Left hindlimb (tissue), 1 donor: ENCODE measurements at places on chromosomes 1 and 21.

- DNase-seq, result no peak
Observed at GRCh38 chr1:89001510-89001909, 9.1 kb upstream of the KYAT3 start.

DNA sequence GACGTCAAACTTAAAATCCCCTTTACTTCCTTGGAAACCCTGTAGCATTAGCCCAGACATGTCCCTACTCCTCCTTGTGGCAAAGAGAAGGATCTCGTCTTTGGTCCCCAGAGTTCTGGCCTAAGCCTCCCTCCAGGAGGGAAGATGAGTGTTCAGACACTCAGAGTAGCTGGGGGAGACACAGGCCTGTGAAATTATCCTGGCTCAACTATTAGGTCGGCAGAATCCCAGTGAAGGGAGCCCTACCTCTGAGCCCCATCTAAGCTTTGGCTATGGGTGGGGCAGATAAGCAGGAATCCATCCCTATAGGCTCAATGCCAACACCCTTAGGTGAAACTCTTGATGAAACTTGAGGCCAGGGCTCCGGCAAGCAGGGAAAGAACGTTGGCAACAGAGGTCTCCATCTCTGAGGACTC, 1.7 kb upstream of the SFN start:
- no peak for DNase-seq

- DNase-seq, result no peak
Observed at GRCh38 chr1:41364442-41365319, 3.4 kb downstream of the FOXO6 start.

DNA sequence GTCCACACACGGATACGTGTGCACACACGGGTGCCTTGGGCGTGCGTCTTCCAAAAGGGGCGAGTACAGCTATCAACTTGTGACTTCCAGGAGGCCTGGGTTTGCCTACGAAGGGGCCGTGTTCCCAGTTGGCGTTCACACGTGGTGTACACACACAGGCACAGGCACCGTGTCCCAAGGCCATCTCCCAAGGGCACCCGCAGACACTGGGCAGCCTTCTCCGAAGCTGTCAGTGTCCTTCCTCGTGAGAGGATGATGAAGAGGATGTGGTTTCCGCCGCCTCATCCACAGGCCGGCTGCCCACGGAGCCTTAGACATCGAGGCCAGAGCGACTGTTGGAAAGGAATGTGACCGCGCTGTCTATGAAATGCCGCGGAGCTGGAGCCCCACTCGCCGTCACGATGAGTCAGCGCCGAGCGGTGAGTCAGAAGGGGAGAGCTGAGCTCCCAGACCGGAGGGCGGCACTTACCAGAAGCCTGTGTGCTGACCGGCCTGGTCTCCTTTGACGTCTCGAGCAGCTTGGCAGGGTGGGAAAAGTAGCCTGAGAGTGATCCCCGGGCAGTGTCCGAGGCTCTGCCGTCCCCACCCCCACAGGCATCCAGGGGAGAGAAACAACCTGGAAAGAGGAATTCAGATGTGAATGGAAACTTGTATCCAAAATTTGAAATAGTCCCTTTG, 141.4 kb upstream of the ARHGEF16 start:
- DNase-seq, result peak; percentile 95

GRCh38 chr1:3460672-3461131, 6.2 kb downstream of the ARHGEF16 start:
- peak; percentile 47 for DNase-seq

DNA sequence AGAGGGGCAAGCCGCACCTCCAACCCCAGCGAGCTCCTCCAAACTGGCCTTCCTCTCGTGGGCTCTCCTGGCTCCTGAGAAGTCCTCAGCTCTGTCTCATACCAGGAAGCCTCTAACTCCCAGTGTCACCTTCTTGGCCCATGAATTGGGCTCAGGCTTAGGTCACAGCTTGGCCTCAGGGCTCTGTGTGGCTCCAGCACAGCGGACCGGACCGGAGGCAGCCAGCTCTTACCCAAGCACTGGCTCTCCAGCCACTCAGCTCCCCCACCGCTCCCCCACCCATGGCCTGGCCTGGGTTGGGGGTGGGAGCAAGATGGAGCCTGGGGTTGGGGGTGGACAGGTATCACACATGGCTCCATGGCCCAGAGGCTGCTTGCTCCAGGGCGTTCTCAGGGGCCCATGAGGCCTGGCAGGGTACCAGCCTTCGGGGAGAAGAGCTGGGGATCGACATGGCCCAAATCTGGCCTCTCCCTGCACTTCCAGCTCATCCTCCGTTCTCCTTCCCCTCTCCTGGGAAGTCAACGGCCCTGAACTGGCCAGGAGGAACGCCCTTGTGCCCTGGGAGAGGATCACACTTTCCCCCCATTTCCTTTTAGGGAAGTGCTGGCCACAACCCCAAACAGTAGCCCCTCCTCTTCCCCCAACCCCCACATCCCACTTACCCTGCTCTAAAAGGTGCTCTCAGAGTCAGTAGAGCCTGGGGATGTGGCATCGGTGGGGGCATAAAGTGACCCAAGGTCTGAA, 97.5 kb downstream of the CASZ1 start:
- DNase-seq, result no peak

DNA sequence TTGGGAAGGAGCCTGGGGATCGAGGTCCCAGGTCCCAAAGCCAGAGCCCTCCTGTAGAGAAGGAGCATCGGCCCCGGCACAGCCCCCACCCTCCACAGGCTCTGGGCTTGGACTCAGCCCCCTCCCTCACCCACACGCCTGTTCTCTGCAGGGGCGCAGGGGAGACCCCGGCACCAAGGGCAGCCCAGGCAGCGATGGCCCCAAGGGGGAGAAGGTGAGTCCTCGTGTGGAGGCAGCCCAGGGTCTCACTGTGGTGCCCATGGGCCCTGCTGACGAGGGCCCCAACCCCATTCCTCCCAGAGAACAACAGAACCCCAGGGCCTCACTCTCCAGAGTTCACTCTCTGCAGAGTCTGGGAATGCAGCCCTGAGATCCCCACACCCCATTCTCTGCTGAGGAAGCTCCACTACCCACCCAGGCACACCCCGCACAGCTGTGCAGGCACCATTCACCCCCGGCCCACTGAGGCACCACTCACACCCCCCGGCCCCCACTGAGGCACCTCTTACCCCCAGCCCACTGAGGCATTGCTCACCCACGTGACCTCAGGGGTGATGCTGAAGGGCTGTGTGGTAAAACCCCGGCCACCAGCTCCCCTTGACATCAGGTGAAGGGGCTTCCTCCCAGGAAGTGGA, 21.8 kb downstream of the COL6A2 start:
- peak; percentile 31 for DNase-seq

DNA sequence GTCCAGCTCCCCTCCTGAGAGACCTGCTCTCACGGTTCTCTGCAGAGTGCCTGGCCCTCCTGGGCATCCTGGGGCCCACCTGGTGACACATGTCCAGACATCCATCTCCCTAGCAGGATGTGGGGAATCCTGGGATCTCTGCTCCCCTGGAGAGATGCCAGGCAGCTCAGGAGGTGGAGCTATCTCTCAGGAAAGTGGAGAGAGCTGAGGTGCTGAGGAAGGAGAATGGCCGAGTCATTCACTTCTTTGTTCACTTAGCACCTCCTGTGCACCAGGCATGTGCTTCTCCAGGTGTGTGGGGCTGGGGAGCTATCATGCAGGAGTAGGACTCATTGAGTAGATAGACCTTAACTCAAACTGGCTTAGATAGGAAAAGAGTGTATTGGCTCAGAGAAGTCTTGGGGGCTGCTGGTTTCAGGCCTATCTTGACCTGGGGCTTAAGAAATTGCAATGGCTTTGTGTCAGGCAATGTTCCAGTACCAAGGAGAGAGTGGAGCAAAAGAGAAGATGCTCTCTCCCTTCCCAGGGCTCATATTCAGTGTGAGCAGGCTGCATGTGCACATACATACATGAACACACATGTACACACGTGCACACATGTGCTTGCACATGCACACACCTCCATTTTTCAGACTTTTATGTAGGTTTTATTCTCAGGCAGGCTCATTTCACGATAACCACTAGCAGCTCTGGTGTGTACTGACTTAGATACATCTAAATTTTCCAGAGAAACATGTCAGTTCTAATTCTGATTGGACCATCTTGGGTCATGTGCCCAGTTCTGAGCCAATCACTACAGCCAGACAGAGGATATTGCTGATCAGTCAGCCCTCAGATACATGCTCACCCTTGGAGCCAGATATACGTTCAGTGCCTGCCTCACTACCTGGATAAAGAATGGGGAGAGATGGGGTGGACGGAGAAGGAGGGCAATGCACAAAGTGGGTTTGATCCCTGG, 437.6 kb downstream of the PTPRU start:
- no peak for DNase-seq

GRCh38 chr1:173062150-173062938, 11.6 kb upstream of the TNFSF18 start:
- no peak for DNase-seq

- DNase-seq, result no peak
Observed at GRCh38 chr1:115687744-115688143, 46.0 kb downstream of the VANGL1 start.

- no peak for DNase-seq
Observed at GRCh38 chr1:57269630-57270225, 154.1 kb downstream of the DAB1 start.

DNA sequence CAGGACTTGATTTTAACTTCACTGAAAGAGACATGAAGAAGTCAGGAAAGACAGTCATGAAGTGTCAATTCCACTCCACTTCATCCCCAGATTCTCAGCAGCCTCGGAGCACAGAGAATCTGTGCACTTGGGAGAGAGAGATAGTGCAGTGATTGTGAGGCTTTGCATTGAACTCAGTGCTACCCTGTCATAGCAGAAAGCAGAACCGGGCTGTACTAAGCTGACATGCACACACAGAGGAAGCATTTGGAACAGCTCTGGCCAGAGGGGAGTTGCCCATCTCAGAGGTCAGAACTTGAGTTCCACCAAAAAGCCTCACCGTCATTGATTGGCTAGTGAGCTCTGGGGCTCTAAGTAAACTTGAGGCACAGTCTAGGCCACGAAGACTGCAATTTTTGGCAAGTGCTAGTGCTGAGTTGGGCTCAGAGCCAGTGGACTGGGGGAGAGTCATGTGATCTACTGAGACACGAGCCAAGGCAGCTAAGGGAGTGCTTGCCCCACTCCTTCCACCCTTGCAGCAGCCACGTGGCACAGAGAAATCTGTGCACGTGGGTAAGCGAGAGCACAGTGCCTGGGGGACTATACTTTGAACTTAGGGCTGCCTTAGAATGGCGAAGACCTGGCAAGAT, 810.2 kb upstream of the ADAMTS5 start:
- DNase-seq, result no peak

GRCh38 chr1:52727114-52727586, 897 bp downstream of the ZYG11B start:
- DNase-seq, result no peak

GRCh38 chr1:116561563-116561962, 9.3 kb downstream of the CD58 start:
- DNase-seq, result no peak

GRCh38 chr1:167427848-167428247, 90.5 kb downstream of the CD247 start:
- no peak for DNase-seq

DNA sequence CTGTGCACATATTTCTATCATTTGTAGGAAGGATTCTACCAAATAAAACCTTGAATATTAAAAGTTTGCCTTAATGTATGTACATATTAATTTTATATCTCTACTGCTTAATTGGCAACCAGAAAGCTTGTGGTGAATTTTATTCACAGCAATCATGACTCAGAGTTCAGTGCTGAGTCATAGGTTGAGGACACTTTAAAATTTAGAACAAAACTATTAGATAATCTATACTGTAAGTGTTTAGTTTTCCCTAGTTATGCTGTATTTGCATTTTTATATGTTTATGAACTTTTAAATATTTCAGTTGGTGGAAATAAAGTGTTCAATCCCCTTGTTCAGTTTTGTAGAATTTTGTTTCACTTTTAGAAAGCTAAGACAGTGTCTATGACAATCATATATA, 841.5 kb downstream of the KCNT2 start:
- no peak for DNase-seq

DNA sequence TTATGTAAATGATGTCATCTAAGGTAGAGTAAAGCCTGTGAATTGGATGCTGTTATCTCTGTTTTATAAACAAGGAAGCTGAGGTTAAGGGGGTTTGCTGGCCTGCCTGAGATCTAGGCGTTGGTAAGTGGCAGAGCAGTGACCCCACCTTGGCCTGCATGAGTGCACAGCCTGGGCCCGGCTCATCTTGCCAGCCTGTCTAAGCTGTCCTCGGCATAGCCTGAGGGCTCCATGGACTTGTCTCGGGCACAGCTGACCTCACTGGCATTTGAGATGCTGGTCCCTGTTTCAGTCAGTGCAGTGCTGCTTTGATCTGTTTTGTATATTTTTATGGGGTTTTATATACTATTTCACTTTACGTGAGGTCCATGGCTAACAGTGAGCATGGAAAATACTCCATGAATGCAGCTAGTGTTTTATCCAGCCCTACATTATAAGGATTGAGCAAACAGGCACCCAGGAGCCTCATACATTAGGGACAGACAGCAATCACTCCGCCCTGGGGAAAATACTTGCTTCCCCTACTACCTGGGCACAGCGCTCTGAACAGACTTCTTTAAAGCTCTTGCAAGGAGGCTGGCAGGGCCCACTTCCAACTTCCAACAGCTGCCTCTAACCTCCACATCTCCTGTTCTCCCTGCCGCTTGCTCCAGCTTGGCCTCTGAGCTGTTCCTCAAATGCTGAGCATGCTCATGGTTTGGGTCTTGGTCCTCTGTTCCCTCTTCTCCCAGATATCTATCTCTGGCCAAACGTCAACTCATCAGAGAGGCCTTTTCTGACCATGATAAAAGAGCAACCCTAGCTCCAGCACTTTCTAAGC, 150.6 kb upstream of the HMGB4 start:
- no peak for DNase-seq

DNA sequence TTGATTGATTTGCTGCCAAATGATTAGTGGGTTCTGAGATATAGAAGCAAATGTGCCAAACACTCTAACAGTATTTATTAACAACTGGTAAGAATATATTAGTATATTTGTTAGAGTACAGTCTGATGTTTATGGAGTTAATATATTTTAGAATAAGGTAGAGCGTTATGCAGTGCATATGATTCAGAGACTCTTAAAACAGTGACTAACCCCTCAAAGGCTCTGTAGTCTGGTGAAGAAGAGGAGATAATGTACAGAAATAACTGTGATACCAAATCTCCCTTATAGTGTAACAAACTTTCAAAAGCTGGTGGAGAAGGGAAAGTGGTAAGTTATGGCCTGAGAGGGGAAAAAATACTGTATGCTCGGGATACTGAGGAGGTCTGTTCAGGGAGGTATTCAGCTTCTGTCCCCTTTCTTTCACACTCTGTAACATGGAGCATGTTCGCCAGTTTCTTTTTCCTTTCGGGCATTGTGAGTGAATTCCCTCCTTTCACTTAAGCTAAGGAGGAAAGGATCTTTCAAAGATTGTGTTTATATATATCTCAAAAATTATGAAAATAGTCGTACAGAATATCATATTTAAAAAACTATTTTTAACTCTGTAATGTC, 121.2 kb downstream of the ADGRL2 start:
- no peak for DNase-seq
